Panc1 (cell line): ENCODE measurements at places on chromosomes 16 and 17. TPM values are rescaled to one million over a fixed set of nuclear protein-coding genes. Genes with fewer than 3 reads are reported as not detected.

GRCh38 chr17:54435966-54436365 lies 464.7 kb upstream of the TOM1L1 start:
- H3K36me3 ChIP-seq, result no peaks in the 10 kb centered on the region
- no peak overlapping the region for H3K27ac ChIP-seq
- no peaks in the 10 kb centered on the region for H3K4me1 ChIP-seq
- DNase-seq, result no peak
- no peaks in the 10 kb centered on the region for H3K27me3 ChIP-seq

Gene C16orf89
- total RNA-seq, result not detected

Gene ST6GALNAC1
- 0.15 TPM for total RNA-seq

DNA sequence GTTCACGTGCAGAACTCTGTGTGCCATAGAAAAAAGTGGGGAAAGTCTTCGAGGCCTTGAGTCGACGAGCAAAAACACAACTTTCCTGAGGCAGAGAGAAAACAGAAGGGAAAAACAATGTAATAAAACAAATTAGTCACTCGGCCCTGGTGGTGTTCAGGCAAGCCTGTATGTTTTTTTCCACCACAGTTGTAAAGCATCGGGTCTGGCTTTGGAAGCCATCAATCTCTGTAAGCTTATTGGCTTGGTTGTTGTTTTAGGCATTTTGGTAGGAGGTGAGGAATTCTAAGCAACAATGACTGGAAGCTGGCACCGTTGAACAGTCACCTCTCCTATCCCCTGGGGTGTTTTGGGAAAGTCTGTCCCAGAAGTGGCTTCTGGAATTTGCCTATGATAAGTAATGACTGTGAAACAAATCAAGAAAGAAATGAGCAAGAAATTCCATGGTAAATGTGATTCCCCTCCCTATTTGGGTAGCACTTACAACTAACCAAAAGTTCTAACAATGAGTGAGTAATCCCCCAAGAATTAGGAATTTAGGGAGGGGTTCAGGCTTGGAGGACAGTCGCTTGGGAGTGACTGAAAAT lies 2.8 kb downstream of the CDH13 start:
- H3K4me1 ChIP-seq, result no peaks in the 10 kb centered on the region
- DNase-seq, result no peak
- H3K4me3 ChIP-seq, result no peak overlapping the region
- no peak overlapping the region for H3K27ac ChIP-seq
- H3K27me3 ChIP-seq, result peaks cover 4% of the 10 kb centered on the region; the same call in 1 of the 2 replicates

DNA sequence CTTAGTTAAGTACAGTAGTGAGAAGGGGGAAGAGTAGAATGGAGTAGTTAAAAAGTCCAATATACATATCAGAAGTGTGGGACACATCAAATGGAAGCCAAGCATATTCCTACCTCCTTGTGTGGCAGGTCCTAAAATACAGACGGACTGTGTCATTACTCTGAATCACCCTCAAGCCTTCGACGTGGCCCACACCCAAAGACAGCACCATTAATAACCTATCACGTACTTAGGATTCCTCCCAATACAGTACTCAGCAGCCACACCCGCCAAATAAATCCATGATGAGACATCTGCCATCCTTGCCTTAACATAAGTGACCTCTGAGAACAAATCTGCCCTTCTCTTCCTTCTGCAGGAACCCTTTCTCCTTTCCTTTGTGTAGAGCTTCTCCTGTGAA lies 38.9 kb downstream of the UBE2G1 start:
- DNase-seq, result peak; percentile 88
- no peaks in the 10 kb centered on the region for H3K36me3 ChIP-seq
- H3K27ac ChIP-seq, result no peak overlapping the region
- peaks cover 33% of the 10 kb centered on the region for H3K4me1 ChIP-seq

DNA sequence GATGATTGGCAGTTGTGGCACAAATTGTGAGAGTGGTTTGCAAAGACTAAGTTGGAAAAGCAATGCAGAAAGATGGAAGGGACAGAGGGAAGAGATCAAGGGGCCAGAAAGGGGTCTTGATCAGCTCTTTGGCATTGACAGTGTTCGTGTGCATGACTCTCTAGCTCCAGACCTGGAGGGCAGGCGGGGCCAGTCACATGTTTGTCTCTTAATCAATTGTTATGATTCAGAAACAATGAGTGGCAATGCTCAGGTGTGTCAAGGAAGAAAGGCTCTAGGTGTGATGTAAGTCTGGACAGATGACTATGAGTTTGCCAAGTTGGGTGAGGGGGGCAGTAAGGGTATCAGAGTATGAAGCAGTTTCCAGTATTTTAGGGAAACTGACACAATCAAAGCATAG lies 32.1 kb downstream of the WSB1 start:
- H3K27ac ChIP-seq, result no peak overlapping the region
- no peaks in the 10 kb centered on the region for H3K36me3 ChIP-seq
- no peak overlapping the region for H3K4me3 ChIP-seq

DNA sequence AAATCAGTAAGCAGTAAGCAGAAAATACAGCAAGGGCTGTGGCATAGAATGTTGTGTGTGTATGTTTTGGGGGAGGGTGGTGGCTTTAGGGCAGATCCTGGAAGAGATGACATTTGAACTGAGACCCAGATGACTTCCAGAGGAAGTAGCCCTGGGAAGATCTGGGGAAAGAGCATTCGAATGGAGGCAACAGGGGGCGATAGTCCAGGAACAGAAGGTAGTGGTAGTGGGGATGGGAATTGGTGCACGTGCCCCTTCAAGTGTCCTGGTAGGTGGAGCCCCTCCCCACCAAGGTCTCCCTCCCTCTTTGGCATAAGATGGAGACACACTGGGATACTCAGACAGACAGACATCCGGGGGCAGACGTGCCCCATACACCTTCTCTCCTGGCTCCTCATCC lies 14.1 kb downstream of the ARHGEF15 start:
- DNase-seq, result no peak
- no peaks in the 10 kb centered on the region for H3K4me1 ChIP-seq
- H3K4me3 ChIP-seq, result no peak overlapping the region
- H3K27me3 ChIP-seq, result no peaks in the 10 kb centered on the region

Gene TPSD1
- total RNA-seq, result 0.26 TPM

DNA sequence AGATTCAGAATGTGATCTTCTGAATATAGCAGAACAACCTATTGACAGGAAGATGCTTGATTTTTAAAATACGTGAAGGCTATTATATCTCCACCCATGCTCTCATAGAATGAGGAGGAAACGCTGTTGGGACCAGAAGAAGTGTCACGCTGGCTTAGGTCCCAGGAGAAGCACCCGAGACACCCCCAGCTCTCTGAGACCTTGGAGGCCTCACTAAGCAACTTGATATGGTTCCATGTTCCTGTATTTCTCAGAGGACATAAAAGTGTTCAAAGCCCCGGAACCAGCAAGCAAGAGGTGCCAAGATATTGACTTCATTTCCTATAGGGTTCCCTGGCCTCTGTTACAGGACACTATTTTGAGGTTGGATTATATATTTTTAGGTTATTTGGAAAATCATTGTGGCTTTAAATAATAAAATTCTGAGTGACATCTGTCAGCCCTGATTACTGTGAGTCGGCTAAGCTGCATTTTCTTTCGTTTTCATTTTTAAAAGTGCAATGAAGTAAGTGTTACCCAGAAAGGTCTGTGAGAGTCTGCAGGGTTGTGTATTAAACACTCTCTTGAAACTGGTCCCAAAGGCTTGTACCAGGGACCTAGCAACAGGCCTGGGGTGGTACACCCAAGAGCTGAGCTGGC lies 400.0 kb downstream of the SOX9 start:
- H3K27me3 ChIP-seq, result no peaks in the 10 kb centered on the region
- H3K36me3 ChIP-seq, result no peaks in the 10 kb centered on the region
- H3K27ac ChIP-seq, result peak overlapping the region; percentile 90
- no peak for DNase-seq
- H3K4me1 ChIP-seq, result peaks cover 82% of the 10 kb centered on the region

DNA sequence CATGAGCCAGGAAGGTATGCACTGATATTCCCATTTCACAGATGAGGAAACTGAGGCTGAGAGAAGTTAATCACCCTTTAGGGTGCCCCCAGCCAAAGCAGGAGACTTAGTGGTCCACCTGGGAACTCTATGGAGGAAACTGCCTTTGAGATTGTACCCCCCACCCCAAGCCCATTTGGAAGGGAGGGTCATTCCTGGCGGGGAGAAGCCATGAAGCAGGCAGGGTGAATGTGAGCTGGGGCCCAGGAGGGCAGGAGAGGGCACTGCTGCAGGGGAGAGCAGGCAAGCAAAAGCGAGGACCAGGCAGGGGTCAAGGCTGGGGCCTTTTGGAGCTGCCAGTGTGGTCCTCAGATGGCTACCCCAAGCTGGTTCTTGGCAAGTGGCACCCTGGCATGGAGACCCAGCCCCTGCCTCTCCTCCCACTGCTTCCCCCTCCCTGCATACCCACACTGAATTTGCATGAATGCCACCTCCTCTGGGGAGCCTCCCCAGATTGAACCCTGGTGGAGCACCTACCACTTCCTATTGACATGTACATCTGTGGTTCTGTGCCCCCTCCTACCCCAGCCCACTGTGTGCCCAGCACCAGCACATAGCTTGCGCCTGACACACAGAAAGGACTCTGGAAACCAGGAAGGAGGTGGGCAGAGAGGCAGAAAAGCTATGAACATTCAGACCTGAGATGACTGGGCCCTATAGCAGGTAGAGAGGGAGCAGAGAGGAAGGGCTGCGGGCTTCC lies 965 bp upstream of the TMC6 start:
- peak overlapping the region; percentile 44; the same call in 1 of the 2 replicates for H3K27ac ChIP-seq
- peaks cover 2% of the 10 kb centered on the region; the same call in 1 of the 2 replicates for H3K36me3 ChIP-seq
- H3K27me3 ChIP-seq, result no peaks in the 10 kb centered on the region
- no peak for DNase-seq

- H3K27me3 ChIP-seq, result peaks cover 2% of the 10 kb centered on the region; the same call in 1 of the 2 replicates
- no peak overlapping the region for H3K4me3 ChIP-seq
- no peaks in the 10 kb centered on the region for H3K4me1 ChIP-seq
- H3K36me3 ChIP-seq, result no peaks in the 10 kb centered on the region
These were observed 388.0 kb upstream of the TNRC6C start for GRCh38 chr17:77570565-77570898.

GRCh38 chr17:38602956-38603785 lies 2.6 kb downstream of the SRCIN1 start:
- peaks cover 17% of the 10 kb centered on the region for H3K4me1 ChIP-seq
- H3K27me3 ChIP-seq, result no peaks in the 10 kb centered on the region
- DNase-seq, result no peak
- H3K36me3 ChIP-seq, result no peaks in the 10 kb centered on the region
- no peak overlapping the region for H3K27ac ChIP-seq

- no peak for DNase-seq
- peaks cover 14% of the 10 kb centered on the region for H3K27me3 ChIP-seq
- peak within 1 kb of the TSS; percentile 38 for H3K4me3 ChIP-seq
- peaks cover 4% of the 10 kb centered on the region; the same call in 1 of the 2 replicates for H3K36me3 ChIP-seq
- H3K27ac ChIP-seq, result no peak within 1 kb of the TSS
These were observed at the start of gene FOXF1 for GRCh38 chr16:86510465-86511261. FOXF1 (plus strand) TSS chr16:86510527; CDS start chr16:86510570, 43 bp downstream.

- H3K4me3 ChIP-seq, result no peak overlapping the region
- DNase-seq, result no peak
- H3K27ac ChIP-seq, result no peak overlapping the region
- H3K36me3 ChIP-seq, result no peaks in the 10 kb centered on the region
- H3K4me1 ChIP-seq, result no peaks in the 10 kb centered on the region
- no peaks in the 10 kb centered on the region for H3K27me3 ChIP-seq
These were observed 6.7 kb downstream of the CAMTA2 start for GRCh38 chr17:4980644-4981216.

Gene CLEC19A
- not detected for total RNA-seq

DNA sequence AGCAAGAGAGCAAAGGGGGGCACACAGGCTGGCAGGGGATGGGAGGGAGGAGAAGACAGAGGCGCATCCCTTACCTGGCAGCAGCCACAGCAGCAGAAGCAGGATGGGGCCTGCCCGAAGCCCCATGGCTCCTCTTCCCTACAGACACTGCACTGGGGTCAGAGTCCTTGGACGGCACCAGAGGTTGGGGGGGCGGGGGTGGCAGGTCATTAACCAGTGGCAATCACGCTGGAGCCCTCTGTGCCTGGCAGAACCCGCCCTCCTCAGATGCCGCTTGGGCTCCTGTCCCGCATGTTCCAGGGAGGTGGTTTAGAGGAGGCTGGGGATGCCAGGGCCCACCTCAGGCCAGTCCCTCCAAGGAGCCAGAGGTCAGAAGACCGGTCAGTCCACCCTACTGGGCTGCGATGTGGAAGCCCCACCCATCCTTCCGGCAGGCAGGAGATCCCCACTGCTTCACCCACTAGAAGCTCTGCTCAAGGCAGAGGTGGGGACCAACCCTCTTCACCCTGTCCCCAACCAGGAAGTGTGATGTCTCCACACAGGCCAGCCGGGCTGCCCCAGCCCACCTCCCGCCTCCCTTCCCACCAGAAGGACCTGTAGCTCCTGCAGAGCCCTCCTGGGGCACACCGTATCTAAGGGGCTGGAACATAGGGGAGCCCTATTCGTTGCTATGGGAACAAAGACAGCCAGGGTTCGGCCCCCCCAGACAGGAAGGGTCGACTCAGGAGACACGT lies 11.7 kb downstream of the ZG16B start:
- DNase-seq, result no peak
- H3K4me3 ChIP-seq, result no peak overlapping the region
- H3K27me3 ChIP-seq, result no peaks in the 10 kb centered on the region
- H3K4me1 ChIP-seq, result peaks cover 38% of the 10 kb centered on the region
- H3K27ac ChIP-seq, result peak overlapping the region; percentile 83

- peak overlapping the region; percentile 11; the same call in 1 of the 2 replicates for H3K27ac ChIP-seq
- no peak for DNase-seq
- H3K36me3 ChIP-seq, result no peaks in the 10 kb centered on the region
- no peaks in the 10 kb centered on the region for H3K4me1 ChIP-seq
- peak overlapping the region; percentile 1; the same call in 1 of the 2 replicates for H3K4me3 ChIP-seq
These were observed 13.5 kb upstream of the CBX4 start for GRCh38 chr17:79852748-79853147.

DNA sequence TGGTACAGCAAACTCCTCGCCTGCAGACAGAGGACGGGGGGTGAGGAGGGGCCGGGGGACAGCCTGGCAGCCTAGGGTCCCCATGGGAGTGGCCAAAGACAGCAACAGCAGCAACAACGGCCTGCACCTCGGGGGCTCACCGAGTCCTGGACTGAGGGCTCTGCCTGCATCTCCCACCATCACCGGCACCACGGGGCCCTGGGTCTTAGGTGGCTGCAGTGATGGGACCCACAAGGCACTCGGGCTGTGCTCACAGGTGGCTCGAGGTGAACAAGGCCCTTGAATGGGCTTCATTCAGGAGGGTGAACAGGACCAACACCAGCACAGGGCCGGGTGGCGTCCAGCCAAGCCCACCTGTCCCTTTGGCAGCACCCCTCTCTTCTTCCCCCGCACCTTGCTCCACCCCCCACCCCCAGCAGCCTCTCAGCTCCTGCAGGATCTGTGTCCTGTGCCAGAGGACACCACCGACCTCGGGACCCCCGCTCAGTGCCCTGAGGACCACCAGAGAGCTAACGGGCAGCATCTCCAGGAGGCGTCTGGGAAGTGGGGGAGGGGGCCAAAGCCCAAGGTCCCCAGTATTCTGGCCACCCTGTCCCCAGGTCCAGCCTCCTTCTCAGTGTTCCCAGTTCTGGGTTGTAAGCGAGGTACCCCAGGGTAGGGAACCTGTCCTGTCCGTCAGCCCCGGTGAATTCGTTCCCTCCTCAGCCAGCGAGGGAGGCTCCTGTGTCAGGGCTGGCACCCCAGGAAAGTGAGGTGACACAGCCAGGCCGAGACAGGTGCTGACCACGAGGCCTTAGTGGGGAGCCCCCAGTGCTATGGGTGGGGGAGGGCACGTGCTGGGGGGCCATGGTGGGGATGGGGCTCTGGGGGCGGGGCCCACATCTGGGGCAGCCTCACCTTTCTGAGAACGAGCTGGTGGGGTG lies 94.3 kb downstream of the TBC1D16 start:
- no peaks in the 10 kb centered on the region for H3K27me3 ChIP-seq
- DNase-seq, result no peak

Gene ARHGAP23
- 33.0 TPM for total RNA-seq

GRCh38 chr16:83609178-83609577 lies 198.6 kb upstream of the HSBP1 start:
- no peaks in the 10 kb centered on the region for H3K27me3 ChIP-seq
- H3K27ac ChIP-seq, result no peak overlapping the region
- no peak for DNase-seq
- H3K4me1 ChIP-seq, result no peaks in the 10 kb centered on the region
- no peaks in the 10 kb centered on the region for H3K36me3 ChIP-seq
